ENCODE measurements at places on chromosomes 7 and 10.

DNA sequence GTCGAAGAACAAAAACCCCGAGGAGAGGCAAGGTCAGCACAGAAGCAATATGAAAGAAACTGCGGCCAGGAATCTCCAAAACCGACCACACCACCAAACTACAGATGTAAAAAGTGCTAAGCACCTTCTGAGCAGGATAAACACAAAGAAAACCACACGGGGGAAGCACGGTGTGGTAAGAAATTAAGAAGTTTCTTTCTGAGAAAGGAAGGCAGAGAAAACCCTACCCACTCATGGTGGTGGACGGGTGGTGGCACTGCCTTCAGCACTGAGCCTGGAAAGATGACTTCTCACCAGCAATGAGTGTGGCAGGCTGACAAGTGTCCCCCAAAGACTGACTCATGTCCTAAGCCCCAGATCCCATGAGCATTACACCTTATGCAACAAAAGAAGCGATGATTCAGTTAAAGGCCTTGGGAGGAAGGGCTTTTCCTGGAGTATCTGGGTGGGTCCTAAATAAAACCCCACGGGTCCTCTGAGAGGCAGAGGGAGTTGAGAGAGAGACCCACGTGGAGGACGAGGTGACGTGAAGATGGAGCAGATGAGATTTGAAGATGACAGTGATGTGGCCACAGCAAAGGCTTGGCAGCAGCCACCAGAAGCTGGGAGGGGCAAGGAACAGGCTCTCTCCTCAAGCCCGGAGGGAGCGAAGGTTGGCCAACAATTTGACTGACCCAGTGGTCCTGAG, 124.9 kb downstream of the DLG5 start:
- peak; percentile 71 for DNase-seq

- DNase-seq: no peak
These were observed 698.6 kb upstream of the NRP1 start for GRCh38 chr10:34033078-34033477.

DNA sequence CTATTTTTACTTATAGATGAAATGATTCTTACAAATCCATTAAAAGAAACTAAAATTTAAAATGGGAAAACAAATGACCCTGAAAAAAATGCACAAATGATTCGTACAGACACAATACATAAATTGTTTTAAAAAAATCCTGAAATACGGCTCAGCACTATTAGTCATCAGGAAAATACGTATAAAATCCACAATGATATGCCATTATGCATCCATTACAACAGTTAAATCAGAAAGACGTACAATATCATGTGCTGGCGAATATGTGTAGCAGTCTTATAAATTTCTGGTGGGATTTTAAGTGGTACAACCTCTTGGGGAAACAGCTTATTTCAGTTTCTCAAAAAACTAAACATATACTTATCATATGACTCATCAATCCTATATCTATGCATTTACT, 600.1 kb upstream of the STEAP1 start:
- DNase-seq: no peak

DNA sequence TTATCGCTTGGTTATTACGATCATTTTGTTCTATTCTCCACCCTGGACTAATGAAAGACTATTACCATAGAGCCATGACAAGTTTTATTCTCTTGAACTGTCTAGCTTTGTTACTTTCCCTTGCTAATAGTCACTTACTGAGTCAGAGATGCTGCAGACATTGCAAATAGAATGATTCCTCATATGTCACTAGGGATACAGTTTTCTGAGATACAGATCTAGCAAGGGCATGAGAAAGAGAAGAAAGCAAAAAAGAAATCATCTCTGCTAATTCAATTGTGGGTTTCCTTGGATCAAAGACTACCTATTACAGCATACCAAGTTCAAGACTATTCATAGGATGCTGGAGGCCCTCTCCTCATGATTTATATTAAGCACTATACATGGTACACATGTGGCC, 204.3 kb downstream of the MBL2 start:
- DNase-seq: no peak

DNA sequence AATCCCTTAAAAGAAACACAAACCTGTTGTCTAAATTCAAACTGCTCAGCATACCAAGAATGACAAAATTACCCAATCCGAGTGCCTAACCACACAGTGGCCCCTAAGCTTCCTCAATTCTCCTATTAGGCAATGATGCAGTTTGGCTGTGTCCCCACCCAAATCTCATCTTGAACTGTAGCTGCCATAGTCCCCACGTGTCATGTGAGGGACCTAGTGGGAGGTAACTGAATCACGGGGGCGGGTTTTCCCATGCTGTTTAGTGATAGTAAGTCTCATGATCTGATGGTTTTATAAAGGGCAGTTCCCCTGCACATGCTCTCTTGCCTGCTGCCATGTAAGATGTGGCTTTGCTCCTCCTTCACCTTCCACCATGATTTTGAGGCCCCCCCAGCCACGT, 21.9 kb downstream of the PSAP start:
- DNase-seq: no peak

DNA sequence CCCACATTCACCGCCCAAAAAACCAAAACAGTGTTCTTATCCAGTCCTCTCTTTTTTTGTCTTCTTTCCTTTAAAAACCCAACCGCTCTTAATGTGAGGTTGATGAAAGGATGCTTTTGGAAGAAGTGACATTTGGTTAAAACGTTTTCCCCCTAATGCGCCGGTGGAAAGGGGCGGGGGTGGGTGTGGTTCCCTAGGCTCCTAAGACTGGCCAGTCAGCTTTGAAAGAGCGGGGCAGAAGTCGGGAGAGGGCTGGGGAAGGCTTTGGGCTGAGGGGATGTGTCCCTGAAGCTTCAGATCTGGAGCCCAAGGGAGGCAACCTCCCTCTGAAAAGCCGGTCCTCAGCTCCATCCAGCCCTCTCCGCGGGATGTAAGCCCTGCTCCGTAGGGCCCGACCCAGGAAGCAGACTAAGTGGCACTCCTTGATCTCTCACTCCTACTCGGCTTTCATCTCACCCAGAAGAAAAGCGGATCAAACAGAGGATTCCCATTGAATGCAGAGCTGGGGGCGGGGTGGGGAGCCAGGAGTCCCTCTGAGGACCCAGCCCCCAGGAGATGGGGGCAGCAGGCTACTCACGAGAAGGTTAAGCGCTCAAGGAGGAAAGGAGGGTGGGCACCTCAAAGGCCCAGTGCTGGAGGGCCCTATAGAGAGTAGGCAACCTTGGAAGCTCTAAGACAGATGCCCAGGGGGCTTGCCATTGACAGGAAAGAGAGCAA, 2.4 kb upstream of the EVX1 start:
- no peak for DNase-seq

DNA sequence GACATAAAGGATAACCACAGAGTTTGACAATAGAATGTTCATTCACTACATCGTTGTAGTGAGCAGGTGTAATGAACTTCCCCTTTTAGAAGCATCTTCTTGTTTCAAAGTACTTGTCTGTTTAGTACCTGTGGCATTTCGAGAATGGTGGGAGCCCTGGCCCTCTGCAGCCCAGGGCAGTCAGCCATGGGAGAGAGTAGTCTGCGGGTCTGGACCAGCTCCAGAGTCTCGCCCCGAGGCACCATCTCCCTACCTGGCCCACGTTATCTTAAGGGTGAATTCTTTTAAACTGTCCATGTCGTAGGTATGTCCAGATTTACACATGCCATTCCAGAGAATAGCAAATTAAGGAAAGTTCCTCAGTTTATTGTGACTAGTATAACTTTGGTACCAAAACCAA, 99.7 kb downstream of the BMPR1A start:
- DNase-seq: no peak

DNA sequence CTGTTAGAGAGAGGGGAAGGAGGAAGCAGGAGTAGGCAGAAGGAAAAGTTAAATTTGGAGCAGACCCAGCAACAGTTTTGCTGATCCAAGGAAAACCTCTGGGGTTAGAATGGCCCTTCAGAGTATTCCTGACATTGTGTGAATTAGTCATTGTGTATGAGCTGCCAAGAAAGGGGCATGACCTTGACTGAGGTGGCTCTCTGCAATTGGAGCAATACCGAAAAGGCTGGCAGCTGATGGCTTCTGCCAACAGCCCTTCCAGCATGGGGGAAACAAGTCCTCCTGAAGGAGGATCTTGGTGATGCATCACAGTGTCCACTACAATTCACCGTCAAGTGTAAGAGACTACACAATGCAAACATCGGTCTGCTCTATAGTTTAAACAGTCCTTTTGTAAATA, 20.6 kb upstream of the WASL start:
- DNase-seq: no peak

- no peak for DNase-seq
These were observed 435.9 kb downstream of the PLXNA4 start for GRCh38 chr7:132140341-132140740.

DNA sequence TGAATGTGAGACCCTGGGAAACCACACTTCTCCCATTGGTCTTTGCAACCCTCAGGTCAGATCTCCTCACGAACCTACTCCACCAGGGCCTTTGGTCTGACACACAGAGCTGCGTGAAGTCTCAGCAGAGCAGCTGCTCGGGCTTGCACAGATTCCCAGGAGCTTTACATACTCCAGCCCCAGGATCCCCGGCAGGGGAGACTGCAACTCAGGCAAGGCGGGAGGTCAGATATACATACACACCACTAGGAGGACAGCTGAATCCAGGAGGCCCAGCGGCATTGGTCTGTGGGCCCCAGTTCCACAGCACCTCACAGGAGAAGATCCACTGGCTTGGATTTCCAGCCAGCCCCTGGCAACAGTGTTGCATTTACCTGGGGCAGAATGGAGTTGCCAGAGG, 239.2 kb downstream of the GPAM start:
- DNase-seq: no peak

- DNase-seq: no peak
These were observed 56.1 kb downstream of the CPVL start for GRCh38 chr7:29090151-29090805.

DNA sequence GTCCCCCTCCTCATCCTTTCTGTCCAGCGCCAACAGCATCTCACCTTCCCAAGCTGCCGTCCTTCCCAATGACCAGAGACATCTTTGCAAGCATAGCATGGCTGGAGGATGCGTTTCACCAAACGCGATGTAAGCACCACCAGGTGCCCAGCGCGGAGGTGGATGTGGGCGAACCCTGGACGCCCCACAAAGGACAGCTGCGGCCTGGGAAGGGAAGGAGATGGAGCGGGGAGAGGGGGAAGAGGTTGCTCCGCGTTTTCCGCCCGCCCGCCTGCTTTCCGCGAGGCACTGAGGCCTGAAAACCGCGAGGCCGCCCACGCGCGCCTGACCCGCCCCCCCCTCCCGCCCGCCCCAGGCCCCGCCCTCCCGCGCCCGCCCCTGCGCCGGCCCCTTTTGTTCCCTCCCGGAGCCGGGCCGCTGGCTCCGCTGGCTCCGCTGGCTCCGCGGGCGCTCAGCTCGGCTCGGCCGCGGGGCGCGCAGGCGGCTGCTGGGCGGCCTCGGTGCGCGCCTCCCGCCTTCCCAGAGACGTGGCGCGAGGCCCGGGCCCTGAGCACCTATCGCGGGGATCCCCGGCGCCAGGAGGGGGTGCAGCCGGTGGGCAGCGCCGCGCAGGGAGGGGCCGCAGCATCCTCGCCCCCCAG, at the start of gene CLIP2:
Gene CLIP2 (plus strand): TSS at position 390 of the 641 bp plus-strand sequence. CDS start 28,140 bp downstream, outside the sequence.
- peak; percentile 56 for DNase-seq

- no peak for DNase-seq
These were observed 14.2 kb downstream of the ENTPD7 start for GRCh38 chr10:99673492-99673891.

- DNase-seq: no peak
These were observed 548 bp downstream of the AGAP3 start for GRCh38 chr7:151086802-151087244.

GRCh38 chr10:33418301-33418700, 83.8 kb upstream of the NRP1 start:
- no peak for DNase-seq

GRCh38 chr10:18351421-18351820, 211.2 kb downstream of the CACNB2 start:
- DNase-seq: no peak

- DNase-seq: no peak
These were observed 313.5 kb downstream of the TCERG1L start for GRCh38 chr10:130998046-130998435.

- DNase-seq: no peak
These were observed 171.2 kb upstream of the COL1A2 start for GRCh38 chr7:94223375-94224084.

GRCh38 chr10:118732245-118733165, 22.3 kb downstream of the CACUL1 start:
- no peak for DNase-seq

DNA sequence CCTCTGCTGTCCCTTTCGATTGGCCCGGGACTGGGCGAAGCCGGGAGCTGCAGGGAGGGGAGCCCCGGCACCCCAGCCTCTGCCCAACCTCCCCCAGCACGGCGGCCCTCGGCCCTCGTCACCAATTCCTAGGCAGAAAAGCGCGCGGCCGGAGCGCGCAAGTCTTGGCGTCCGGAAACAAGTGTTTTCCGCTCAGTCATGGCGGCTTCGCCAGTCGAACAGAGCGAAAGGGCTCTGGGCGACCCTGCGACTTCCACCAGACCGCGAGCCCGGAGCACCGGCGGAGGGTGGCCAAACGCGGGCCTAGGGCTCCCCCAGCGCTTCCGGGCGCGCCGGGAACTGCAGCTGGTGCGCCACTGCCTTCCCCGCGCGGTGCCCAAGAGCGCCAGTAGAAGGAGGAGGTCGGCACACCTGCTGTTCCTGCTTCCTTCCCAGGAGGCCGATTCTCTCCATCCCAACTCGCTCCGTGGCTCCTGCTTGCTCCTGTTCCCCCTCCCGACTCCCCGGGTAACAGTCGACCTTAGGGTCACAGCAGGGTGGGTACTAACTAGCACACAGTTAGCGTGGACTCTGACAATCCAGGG, 729.9 kb downstream of the ZWINT start:
- DNase-seq: peak; percentile 24

GRCh38 chr7:27576360-27576944, 86.2 kb downstream of the HIBADH start:
- peak; percentile 11 for DNase-seq

DNA sequence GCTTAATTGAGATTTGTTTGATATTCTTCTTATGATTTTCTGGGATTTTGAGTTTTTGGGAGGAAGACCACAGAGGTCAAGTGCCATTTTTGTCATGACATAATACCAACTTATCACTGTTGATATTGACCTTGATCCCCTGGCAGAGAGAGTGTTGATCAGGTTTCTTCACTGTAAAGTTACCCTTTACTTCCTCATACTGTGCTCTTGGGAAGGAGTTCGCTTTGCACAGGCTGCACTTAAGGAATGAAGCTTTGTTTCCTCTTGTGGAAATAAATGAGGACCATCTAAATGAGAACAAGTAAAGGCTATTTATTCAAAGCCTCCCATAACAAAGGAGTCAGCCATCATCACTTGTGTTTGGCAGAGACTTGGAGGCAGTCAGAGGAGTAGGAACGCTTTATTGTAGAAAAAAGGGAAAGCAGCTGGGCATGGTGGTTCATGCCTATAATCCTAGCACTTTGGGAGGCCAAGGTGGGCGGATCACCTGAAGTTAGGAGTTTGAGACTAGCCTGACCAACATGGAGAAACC, 16.1 kb downstream of the ST7 start:
- DNase-seq: no peak

- no peak for DNase-seq
These were observed 754 bp upstream of the PHYHIPL start for GRCh38 chr10:59175538-59176240.

DNA sequence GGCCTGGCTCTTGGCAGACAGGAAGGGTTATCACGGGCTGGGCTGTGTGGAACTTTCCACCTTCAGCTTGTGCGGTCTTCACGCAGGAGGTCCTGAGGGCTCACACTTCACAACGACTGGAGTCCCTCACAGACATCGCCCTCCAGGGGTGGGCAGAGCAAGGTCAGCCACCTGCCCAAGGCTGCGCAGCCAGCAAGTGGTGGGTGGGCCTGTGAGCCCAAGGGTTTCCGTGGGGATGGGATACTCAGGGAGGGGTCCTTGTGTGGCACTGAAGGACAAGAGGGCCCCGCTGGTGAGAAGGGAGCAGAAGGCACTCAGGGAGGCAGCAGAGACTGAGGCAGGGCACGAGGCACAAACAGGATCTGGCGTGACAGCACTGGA, 22.0 kb downstream of the PDIA4 start:
- DNase-seq: no peak

- DNase-seq: no peak
These were observed 264.8 kb downstream of the KIF20B start for GRCh38 chr10:89966211-89966610.

Data from T-helper 1 cell (primary cell).